NCI-H1417 (cell line): ENCODE measurements at places on chromosomes 2 and 18.

DNA sequence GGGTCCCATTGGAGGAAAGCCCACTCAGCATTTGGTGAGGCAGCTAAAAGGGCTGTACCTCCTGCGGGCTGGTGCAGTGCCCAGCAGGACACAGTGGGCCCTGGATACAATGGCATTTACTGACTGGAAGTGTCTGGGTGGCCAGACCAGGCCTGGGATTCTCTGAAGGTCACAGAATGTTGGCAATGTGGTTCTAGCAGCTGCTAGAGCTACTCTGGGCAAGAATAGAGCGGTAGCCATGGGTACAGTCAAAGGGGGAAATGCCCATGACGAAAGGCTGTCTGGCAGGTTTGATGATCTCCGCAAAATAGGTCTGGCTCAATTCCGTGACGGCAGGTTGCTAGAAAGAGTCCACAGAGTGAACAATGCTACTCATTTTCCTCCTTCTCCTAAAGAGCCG lies 241.8 kb downstream of the AFF3 start:
- no peak for DNase-seq

DNA sequence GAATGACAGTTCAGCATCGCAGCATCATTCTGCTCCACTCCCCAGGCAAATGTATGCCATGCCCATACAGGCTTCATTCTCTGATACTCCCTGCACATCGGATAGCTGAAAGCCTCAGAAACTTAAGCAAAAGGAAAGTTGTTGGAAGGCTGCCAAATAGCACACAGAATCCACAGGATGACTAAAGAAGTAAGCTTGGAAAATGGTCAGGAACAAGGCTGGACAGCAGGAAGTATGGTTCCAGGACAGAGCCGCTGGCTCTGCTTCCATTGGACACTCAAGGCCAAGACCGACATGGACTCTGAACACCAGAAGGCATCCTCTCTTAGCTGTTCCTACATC lies 256.5 kb downstream of the CDH20 start:
- no peak for DNase-seq

DNA sequence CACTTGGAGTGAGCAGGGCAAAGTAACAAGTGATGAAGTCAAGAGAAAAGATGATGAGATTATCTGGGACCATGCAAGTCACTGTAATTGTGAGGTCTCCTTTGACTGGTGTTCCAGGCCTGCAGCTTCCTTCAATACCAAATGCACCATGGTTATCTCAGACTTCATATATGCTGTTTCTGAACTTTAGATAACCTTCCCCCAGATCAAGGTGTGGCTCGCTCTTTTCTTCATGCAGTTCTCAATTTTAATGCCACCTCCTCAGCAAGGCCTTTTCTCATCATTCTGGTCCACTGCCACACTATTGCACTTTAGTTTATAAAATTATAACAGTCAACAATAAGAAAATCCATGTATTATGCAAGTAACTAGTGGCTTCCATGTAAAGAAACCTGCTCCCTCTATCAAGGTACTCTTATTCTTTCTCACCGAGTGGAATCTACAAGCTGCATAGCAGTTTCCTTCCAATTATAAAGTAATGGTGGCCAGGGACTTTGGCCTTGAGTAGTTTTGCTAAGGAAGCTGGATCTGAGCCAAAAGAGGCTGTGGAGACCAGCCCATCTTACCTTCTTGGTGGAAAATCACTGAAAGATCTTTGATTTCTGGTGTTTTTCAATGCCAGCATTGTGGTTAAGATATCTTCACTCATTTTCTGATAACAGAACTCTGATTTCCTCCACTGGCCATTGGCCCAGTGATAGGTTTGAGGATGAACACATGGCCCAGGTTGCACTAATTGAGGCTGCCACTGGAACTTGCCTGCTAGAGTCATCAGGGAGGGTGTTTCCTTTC lies 113.6 kb downstream of the KCNE4 start:
- no peak for DNase-seq

- peak; percentile 7 for DNase-seq
Observed at GRCh38 chr2:107529146-107529545, 297.5 kb upstream of the RGPD4 start.

DNA sequence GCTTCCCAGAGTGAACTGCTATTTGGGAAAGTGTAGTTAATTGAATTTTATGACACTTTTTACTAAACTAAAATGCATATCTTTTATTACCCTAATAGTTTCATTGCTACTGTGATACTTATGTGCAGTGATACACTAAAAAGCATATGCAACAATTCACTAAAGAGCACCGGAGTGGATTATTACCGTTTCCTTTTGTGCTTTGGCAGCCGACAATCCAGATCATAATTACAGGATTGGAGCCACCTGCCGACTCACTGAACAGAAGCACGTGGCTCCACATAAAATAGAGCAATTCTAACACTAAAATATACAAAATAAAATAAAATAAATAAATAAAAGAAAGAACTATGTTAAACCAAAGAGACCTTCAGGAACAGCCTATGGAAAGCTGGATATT lies 583.4 kb downstream of the NRXN1 start:
- peak; percentile 84 for DNase-seq

GRCh38 chr2:200259577-200259957 lies 46.9 kb upstream of the SPATS2L start:
- no peak for DNase-seq

GRCh38 chr2:163347982-163348856 lies 387.6 kb downstream of the FIGN start:
- no peak for DNase-seq

- no peak for DNase-seq
Observed at GRCh38 chr2:49194701-49195100, 40.4 kb upstream of the FSHR start.

DNA sequence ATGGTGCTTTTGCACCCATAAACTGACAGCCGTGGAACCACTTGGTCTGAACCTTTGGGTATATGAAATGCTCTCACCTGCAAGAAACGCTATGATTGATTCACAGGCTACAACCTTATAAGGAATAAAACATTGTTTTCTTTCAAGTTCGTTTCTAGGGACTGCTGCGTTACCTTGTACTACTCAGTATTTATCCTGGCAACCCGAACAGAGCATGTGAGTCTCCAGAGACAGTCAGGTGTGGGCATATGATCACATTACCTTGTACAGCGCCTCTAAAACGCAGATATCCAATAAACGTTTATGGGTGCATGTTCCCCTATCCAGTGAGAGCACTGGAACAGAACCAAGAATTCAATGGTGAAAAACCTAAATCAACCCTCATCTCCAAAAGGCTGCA lies 1.7 kb downstream of the CCBE1 start:
- no peak for DNase-seq

DNA sequence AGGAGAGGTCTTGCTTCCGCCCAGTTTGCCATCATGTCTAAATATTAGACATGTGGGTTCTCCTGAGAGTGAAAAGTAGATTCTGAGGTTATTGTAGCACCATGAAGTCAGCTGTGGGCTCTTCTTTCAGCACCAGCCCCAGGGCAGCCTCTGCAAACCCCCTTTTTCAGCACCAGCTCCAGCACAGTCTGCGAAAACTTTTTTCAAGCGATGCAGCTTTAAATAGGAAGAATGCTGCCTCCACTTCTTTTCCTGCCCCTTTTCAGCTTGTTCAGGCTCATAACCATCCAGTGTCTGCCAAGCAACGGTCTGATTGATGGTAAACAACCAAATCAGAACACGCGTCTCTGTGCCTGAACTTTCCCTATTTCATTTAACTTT lies at the start of gene COL5A2:
Gene COL5A2, minus strand, starts transcription at position 192 of the 381 bp plus-strand sequence. Its CDS starts 157 bp downstream, at position 35.
- no peak for DNase-seq

GRCh38 chr2:219728991-219729487 lies 101.6 kb downstream of the SLC4A3 start:
- no peak for DNase-seq

GRCh38 chr2:64288321-64289193 lies 144.3 kb upstream of the PELI1 start:
- no peak for DNase-seq

DNA sequence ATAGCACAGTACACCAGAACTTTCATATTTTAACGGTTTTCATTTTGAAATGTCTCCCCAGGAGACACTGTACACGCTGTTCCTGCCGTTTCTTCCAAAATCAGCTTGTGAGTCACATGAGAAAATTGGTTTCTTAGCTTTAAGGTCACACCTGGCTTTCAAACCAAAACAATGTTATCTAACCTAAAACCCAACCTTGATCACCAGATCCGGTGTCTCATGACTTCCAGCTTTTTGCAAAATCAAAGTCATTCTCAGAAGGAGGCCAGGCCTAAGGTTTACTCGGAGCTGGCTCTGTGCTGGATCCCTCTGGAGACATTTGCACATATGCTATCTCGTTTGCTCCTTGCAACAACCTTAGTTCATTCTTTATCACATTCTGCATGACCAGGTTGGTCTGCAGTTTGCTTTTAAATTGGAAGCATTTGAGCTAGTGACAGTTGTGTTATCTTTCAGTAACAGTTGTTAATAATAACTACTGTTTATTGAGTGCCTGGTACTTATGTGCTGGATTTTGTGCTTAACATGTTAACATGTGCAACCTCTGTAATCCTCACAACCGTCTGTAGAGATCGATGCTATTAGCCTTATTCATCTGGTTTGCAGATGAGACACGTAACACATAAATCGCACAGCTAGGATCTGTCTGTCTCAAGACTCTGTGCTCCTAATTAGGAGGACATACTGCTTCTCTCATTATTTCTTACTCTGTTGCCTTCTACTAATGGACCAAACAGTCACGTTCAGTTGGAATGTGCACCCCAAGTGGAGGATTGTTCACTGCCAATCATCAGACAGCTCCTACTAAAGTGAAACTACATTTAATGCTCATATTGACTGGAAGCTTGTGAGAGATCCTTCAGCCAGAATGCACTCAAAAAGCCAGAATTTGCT lies 105.5 kb downstream of the RNF144A start:
- DNase-seq = no peak

GRCh38 chr2:59395119-59395518 lies 1154.0 kb upstream of the FANCL start:
- no peak for DNase-seq

DNA sequence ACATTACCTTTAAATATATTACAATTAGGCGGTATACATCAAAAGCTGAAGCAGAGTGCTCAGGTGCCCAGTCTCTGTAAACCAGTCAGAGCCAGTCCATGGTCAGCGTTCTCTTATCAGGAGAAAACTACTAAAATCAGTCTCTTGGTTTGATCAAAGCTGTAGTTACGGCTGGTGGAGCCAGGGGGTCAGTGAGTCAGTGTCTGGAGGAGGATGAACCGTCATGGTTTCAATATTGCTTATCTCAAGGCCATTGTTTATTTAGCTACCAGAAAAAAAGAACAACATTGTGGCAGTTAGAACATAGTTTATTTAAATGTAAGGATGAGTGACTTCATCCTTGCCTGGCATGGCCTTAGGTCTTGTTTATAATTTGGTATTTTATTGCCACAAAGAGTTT lies 71.3 kb upstream of the NYAP2 start:
- DNase-seq = no peak

DNA sequence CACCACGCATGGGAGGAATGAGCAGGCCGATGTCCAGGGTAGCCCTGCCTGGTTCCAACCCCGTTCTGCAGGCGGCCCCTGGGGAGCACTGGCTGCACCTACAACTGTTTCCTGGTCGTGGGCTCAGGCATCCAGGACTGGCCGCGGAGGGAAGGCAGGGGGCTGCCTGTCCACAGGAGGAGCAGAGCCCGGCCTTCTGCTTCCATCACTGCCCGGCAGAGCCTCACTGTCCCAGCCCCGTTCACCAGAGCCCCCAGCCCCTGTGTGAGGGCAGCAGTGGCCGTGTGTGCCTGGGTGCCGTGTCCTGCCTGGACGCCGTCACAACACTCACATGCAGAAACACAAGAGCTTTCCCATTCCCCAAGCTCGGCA lies 56.2 kb downstream of the KCNG2 start:
- DNase-seq = no peak

GRCh38 chr2:3131636-3132326 lies 245.8 kb downstream of the EIPR1 start:
- no peak for DNase-seq

DNA sequence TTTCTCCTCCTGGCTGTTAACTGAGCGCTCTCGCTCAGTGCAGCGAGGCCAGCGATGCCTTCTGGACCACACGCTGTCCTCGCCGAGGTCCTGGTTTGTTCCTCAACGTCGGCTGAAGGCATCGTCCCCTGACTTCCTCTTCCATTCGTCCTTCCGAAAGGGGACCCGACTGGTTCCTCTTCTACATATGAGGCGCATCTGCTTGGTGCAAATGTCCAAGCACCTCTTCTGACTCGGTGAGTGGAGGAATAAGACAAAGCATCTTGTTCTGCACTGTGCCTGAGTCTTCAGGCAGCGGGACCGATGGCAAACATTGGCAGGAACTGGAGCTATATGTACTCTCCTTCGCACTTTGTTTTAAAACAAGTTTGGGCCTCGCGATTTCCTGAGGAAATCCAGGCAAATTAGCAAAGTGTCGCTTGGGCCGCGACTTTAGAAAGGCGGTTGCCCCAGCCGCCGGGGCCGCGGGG lies 621 bp upstream of the KCNS3 start:
- DNase-seq = no peak

DNA sequence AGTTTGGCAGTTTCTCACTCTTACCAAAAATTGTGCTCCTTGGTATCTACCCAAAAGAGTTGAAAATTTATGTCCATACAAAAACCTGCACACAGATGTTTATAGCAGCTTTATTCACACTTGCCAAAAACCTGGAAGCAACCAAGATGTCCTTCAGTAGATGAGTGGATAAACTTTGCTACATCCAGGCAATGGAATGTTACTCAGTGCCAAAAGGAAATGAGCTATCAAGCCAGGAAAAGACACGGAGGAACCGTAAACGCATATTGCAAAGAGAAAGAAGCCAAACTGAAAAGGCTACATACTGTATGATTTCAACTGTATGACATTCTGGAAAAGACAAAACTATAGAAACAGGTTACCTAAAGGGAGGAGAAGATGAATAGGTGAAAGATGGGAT lies 36.1 kb downstream of the TMEM163 start:
- DNase-seq = no peak

GRCh38 chr2:197838579-197838978 lies 34.2 kb downstream of the PLCL1 start:
- DNase-seq = no peak

GRCh38 chr2:11074246-11074820 lies 80.9 kb upstream of the SLC66A3 start:
- no peak for DNase-seq

- DNase-seq = no peak
Observed at GRCh38 chr2:172000696-172001361, 1.1 kb downstream of the METAP1D start.

- DNase-seq = no peak
Observed at GRCh38 chr18:44590956-44591670, 89.6 kb upstream of the SETBP1 start.

- no peak for DNase-seq
Observed at GRCh38 chr2:227365833-227366232, 13.3 kb downstream of the TM4SF20 start.

DNA sequence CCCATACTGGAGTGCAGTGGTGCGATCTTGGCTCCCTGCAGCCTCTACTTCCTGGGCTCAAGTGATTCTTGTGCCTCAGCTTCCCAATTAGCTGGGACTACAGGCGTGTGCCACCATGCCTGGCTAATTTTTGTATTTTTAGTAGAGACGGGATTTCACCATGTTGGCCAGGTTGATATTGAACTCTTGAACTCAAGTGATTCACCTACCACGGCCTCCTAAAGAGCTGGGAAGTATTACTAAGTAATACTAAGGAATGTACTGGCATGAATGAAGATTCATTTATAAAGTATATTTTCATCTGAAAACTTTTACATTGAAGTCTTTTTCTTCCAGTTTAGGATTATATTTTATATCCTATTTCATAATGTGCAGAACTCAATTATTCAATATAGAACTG lies 38.1 kb downstream of the NUP35 start:
- DNase-seq = no peak

GRCh38 chr2:192243488-192243887 lies 48.8 kb upstream of the TMEFF2 start:
- DNase-seq = no peak
